ENCODE measurements at places on chromosomes 6 and 20.
A peak's percentile ranks its signal among the peaks of the same experiment; 100 is the strongest.

DNA sequence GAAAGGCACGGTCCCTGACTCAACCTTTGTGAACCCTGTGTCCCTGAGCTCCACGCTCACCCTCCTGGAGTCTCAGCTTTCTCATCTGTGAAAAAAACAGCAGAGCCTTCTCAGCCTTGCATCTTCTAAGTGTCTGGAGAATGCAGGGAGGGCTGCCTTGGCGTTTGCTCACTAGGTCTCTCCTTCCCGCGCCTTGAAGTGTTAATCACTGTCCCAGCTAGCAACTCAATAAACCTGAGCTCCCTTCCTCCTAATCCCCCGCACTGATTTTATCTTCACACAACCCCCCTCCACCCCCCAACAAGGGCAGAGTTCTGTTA is 34.9 kb upstream of the FOXC1 start:
- no peak for DNase-seq

DNA sequence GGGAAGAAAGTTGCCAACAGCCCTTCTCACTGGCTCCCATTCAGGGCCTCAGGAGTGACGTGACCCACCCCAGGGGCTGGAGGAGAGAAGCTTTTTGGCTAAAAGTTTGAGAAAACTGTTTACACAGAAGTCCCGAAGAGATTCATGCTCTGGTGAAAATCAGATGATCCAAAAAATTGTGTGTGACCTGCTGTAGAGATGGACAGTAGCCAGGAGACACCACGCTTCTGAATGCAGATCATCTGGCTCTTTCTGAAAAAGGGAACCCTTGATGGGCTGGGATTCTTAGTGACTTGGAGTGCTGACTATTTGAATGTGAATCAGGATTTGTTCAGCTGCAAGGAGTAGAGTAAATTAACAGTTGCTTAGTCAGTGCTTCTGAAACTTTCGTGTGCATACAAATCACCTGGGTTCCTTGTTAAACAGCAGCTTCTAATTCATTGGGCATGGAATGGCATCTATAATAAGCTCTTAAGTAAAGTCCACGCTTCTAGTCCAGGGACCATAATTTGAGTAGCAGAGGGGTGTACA is 265.1 kb downstream of the PREX1 start:
- DNase-seq: no peak

GRCh38 chr6:159945801-159946392 is 23.0 kb upstream of the IGF2R start:
- DNase-seq: no peak

- DNase-seq: no peak
These were observed 52.8 kb downstream of the MAP3K5 start for GRCh38 chr6:136739501-136739900.

DNA sequence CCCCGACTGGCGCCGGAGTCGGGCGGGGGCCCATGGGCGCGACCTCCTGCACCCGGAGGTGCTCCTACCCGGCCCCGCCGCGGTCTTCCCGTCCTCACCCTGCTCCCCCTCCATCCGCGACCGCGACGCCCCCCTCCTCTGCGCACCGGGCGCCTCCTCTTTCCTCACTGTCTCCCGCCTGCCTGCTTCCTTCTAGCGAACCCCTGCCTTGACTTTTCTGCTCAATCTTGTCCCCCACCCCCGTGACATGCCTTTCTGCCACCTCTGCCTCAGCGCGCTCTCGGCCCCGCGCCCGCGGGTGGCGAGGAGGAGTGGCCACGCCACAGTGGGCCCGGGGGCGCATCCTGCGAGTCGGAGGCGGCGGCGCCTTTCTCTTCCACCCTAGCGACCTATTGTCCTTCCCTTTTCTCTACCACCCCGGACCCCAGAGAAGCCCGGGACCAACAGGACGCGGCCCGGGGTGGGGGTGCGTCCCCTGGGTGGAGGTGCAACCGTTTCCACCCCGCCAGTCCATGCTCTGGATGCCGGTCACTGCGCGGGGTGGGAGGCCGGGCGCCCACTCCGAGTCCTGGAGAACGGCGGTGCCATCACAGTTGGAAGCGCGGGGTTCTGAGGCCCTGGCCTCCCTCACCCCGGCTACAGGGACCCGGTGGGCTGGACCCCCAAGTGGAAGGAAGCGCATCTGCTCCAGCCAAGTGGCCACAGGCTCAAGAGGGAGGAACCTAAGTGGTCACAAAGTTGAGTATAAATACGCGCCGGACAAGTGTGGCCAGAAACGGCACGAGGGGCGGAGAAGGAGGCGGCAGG is 2.0 kb downstream of the PDE10A start:
- no peak for DNase-seq

DNA sequence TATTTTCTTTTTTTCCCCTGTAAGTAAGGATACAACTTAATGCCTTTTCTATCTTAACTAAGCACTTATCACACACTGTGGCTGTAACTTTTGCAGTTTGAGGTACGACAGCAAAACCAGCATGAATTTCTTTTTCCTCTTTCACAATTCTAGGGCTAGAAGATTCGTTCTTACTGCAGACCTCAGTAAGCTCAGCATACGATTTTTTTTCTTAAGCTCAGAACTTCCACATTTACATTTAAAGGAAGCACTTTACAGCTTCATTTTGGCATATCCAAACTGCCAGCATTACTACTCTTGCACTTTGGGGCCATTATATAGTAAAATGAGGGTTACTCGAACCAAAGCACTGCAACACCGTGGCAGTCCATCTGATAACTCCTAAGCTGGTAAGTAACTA is 889 bp upstream of the CHMP4B start:
- DNase-seq: no peak

GRCh38 chr6:5361396-5361795 is 100.1 kb downstream of the FARS2 start:
- no peak for DNase-seq

- DNase-seq: no peak
These were observed 17.8 kb downstream of the GZF1 start for GRCh38 chr20:23379772-23380171.

- DNase-seq: no peak
These were observed 2.7 kb upstream of the SIM1 start for GRCh38 chr6:100467129-100468015.

- DNase-seq: no peak
These were observed 94.2 kb downstream of the RREB1 start for GRCh38 chr6:7201732-7202541.

DNA sequence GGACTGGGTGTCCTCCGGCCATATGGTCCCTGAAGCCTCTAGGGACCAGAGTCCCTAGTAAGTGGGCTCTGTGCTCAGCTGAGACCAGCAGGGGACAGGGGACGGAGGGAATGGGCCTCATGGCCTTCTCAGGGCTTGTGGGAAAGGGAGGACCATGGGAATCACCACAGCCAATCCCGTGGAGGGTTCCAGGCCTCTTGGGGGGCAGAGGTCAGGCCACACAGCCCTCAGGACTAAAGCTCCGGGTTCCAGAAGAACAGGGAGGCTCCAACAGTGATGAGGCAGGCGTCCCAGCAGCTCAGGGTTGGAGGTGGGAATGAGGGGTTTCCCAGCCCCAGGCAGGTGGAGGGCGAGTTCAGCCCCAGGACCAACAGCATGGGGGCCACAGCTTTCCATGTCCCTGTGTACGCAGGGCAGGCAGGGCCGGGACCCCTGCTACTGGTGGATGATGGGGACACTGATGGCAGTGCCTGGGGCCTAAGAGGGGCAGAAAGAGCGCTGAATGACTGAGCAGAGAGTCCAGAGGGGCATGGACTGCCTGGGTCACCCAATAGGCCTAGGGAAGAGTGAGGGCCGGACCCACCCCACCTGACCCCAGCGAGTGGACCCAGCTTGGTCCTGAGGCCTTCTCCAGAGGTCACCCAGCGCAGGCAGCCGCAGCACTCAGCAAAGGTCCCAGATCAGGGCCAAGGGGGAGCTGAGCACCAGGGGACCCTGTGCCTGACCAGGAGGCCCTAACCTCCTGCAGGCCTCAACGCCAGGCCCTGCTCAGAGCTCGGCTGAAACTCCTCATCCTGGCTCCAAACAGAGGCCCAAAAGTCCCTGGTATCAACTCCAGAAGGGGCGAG is 8.8 kb downstream of the MYL9 start:
- no peak for DNase-seq

GRCh38 chr6:84774157-84774984 is 10.0 kb upstream of the TBX18 start:
- peak; percentile 17 for DNase-seq

GRCh38 chr20:54284928-54285704 is 77.2 kb downstream of the PFDN4 start:
- DNase-seq: no peak

GRCh38 chr20:9993137-9993536 is 41.6 kb upstream of the ANKEF1 start:
- no peak for DNase-seq

DNA sequence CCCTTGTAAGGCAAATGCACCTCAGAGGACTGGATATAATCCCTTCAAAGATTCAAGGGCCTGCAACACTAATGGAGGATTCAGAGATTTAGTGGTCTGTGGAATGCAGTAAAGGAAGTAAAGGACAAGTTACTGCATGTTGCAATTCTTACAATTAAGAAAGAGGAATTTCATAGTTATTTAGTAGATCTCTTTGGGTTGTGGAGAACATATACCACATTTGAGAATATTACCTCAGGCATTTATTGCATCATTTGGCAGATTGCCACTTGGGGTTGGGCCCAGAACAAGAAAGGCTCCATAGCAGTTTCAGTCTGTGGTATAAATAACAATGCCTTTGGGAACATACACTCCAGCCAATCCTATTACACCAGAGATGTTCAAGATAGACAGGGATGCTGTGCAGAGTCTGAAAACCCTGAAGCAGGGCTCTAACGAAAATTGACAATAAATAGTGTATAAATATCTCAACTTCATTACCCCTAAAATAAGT is 20.9 kb upstream of the EPM2A start:
- no peak for DNase-seq

- DNase-seq: no peak
These were observed 25.8 kb upstream of the RNGTT start for GRCh38 chr6:88989215-88989614.

DNA sequence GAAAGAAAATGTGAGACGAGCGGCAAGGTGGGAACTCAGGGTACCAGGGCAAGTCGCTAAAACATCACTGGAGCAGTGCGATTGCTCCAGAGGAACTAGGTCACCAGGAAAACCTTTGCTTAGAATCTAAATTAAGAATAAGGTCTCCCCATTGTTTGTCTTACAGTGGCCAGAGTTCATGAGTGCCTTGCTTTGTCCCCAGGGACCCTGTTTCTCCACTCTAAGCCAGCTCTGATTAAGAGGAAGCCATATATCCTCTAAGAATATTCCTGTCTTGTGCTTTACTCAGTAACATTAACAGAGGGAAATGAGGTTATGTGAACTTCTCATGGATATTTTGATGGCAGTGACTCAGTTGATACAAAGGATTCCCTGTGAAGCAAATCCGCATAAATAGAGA is 305.8 kb downstream of the CD83 start:
- no peak for DNase-seq

DNA sequence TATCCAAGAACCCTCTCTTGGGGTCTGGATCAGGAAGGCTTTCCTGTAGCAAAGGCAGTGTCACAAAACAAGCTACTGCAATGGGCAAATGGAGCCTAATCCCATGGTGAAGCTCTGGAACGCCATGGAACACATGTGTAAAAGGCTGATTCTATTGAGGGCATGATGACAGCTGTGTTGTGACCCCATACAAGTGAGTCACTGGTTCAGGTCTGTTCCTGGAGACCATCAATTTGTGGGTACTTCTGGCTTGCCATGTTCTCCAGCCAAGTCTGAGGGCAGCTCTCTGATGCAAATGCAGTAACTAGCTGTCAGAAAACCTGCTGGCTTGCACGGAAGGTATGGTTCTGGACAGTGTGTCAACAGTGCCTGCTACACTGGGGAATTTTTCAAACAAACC is 33.3 kb upstream of the ECHDC1 start:
- no peak for DNase-seq

DNA sequence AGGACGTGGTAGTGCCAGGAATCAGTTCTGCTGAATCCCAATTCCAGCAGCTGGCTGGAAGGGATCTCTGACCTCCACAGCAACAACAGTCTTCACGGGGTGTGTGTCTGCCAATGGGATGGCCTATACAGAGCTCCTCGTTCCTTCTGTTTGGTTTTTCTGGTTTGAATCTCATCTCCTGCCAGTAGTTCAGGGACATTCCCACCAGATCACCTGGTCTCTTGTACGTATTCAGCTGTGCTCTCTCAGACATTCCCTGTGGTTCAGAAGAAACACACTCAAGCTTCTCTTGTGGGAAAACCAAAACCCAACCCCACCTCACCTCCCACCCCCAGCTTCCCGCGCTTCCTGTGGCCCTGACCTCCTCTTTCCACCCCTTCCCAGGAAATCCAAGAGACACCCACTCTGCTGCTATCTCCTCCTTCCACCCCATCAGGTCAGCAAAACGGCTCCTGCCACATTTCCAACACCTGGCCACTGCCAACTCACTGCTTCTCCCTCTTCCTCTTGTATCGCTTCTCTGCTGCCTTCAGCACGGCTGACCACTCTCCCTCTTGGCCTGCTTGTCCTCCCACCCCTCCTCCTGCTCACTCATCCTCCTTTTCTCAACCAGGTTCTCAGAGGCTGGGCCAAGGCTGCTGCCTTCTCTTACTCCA is 63.3 kb upstream of the PTGIS start:
- DNase-seq: no peak

DNA sequence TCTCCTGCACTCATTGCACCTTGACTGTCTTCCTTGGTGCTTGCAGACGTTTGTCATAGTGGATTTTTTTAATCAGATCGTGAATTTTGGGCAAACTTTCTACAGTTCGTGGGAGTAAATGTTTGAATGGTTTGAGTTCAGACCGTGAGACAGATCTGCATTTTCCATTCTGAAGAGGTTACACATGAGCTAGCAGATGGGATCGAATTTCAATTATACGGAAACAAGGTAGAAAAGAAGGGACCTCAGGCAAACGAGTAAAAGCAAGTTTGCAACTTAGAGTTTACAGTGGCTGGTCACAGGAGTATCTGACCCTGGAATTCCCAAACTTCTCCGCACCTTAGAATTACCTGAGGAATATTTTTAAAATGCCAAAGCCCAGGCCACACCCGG is 17.2 kb upstream of the NCR2 start:
- no peak for DNase-seq

- DNase-seq: no peak
These were observed 194.0 kb upstream of the RNF217 start for GRCh38 chr6:124768224-124768623.

DNA sequence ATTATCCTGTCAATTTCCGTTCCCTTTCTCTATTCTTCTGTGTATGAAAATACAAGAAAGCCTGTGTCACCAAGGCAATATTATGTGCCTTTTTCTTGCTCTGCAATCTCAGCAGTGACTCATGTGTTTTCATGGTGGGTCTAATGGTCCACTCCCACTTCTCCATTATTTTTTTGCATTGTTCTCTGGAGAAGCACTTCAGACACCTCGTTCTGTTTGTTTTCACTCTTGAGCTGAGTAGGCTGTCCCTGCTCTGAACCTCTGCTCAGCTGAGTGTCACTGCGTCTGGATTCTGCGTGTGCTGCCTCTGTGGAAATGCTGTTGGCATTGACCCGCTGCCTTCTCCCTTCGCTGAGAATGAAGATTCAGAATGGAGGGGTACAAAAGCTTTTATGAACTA is 230.6 kb downstream of the TMEM242 start:
- no peak for DNase-seq

DNA sequence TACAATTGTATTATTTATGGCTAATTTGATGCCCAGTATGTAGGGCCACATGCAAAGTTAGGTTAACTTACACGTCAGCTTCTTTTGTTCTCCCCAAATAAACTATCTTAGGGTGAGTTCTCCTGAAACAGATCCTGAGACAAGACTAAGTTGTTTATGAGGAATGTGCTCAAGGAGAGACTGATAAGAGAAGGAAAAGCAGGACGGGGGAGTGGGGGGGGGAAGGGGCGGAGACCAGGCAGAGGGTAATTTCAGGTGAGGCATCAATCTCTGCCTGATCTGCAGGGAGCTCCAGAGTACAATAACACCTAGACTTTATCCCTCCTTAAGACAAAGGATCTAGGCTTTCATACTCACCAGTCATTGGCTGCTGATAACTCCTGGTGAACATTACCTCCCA is 220.6 kb upstream of the BTBD3 start:
- DNase-seq: no peak

Data from NCI-H460 (cell line).